ENCODE measurements at places on chromosomes 7 and 10.

DNA sequence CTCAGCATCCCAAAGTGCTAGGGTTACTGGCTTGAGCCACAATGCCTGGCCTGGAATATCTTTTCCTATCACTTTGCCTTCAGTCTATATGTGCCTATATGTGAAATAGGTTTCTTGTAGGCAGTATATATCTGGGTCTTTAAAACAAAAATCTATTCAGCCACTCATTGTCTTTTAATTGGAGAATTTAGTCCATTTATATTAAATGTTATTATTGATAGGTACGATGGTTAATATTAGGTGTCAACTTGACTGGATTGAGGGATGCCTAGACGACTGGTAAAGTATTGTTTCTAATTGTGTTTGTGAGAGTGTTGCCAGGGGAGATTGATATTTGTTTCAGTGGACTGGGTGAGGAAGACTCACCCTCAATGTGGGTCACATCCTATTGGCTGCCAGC is 73.4 kb downstream of the FBXL13 start:
- DNase-seq, result no peak

DNA sequence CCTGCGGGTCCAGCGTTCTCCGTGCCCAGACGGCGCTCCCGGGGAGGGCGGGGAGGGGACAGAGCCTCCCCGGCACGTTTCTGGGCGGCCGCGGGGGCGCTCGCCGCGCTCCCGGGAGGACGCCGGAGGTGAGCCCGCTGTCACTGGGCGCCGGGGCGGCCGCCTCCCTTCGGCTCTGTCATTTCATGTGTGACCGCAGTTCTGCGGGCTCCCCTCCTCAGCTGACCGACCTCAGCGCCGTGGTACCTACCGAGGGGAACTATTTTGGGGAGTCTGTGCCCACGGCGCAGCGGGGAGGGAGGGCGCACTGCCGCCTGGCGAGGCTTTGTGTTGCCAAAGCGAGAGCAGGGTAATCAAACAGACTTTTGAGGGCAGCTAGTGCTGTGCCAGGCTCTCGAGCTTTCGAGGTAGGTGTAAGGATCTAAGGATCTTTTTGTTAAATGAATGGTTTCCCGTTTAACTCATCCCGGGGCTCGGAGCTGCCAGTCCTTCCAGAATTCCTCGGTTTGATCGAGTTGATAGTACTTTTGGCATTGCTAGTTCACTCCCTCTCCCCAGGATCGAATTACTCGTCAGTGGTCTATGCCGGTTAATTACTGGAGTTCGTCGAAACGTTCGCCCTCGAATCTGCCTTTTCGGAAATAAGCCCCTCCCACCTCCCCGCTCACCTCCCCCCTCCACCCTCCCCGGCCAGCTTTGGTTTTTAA is 1.9 kb downstream of the ARID5B start:
- no peak for DNase-seq

GRCh38 chr7:2012044-2012900 is 220.5 kb downstream of the MAD1L1 start:
- DNase-seq, result no peak

DNA sequence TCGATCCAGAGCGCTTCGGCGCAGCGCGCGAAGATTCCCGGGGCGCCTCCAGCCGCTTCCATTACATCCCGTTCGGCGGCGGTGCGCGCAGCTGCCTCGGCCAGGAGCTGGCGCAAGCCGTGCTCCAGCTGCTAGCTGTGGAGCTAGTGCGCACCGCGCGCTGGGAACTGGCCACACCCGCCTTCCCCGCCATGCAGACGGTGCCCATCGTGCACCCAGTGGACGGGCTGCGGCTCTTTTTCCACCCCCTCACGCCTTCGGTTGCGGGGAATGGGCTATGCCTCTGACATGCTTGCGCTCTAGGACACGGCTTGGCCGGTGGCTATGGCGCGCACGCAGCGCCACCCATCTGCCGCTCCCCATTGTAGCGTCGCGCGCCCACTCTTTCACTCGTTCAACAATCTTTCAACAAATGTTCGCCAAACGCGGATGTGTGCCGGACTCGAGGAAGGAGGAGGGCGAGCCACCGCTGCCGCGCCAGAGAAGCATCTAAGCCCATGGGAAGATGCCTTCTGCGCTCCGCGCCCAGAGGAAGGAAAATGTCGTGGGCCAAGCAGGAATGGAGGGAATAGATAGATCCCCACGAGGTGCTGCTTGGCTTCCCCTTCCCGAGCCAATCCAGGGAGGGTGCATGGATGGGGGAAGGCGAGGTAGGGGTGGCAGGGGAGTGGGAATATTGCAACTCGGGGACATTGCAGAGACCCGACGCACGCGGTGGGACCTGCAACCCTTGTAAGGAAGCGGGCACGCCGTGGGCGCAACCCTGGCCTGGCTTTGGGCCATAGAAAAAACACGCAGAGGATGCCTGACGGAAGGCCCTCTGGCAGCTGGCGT is 5.1 kb upstream of the CYP26A1 start:
- DNase-seq, result peak; percentile 74

- no peak for DNase-seq
These were observed 46.8 kb downstream of the PDE1C start for GRCh38 chr7:32023376-32023775.

- no peak for DNase-seq
These were observed 97.6 kb upstream of the ITGB1 start for GRCh38 chr10:33055625-33056024.

DNA sequence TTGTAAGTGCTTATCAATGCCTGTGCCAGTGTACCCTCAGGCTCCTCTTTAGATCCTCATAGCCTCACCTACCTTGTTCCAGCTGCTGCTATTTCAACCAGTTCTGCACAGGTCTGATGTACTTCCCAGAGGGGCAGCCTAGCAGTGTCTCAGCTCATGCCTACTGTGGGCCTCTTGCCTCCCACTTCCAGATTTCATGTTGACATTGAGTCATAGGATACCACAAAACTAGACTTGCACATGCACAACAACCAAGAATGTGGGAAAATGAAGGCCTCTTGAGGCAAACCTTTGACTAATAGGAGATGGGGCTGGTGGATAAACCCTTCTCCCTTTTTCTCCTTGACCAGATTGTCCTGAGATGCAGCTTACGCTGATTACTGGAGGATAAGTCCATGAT is 31.0 kb downstream of the PON3 start:
- DNase-seq, result no peak

DNA sequence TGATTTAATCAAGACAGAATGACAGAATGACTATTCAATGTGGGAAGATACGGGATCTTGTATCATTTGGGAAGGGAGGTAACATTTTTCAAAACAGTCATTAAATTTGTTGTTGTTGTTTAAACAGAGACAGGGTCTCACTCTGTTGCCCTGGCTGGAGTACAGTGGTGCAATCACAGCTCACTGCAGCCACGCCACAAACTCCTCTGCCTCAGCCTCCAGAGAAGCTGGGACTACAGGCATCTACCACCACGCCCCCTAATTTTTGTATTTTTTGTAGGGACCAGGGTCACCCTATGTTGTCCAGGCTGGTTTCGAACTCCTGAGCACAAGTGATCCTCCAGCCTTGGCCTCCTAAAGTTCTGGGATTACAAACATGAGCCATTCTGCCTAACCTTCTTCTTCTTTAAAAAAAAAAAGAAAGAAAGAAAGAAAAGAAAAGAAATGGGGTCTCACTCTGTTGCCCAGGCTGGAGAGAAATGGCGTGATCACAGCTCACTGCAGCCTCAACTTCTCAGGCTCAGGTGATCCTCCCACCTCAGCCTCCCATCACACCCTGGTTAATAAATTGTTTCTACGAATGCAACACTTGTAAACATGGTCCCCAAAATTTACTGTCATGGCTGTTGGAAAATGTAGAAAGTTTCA is 24.3 kb downstream of the YWHAG start:
- no peak for DNase-seq

GRCh38 chr10:56522166-56522565 is 161.1 kb upstream of the ZWINT start:
- DNase-seq, result no peak

- DNase-seq, result no peak
These were observed 144.5 kb downstream of the NEURL1 start for GRCh38 chr10:103637927-103638557.

DNA sequence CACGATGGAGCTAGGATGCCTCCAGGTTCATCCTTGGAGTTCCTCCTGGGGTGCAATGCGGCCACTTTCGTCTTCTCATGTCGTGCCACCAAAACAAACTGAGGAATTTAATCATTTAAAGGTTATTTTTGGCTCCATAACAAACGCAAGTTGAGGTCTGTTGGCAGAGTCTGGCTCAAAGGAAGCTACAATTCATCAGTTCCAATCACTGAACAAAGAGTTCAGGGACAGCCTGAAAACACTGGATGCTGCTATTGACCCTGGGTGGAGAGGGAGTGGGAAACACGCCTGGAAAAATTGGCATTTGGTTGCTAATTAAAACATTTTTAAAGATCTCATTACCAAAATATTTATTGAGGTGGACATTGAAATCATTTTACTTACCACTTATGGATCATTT is 11.4 kb upstream of the MGMT start:
- no peak for DNase-seq

DNA sequence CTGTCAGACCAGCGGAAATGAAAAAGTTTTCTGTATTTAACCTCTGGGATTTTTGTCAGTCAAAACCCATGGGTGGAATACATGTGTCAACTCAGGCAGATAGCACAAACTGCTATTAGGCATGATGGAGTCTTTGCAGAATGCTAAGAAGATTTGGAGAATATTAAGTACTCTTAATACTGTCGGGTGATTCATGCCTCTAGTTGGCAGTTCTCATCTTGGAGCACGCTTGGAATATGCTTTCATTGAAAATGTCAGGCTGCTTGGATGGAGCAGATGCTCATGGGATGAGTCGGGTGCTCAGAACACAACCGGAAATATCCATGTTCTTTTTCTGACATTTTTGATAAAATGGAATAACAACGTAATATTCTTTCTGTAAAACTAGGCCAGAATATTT is 27.6 kb upstream of the PRKG1 start:
- no peak for DNase-seq

DNA sequence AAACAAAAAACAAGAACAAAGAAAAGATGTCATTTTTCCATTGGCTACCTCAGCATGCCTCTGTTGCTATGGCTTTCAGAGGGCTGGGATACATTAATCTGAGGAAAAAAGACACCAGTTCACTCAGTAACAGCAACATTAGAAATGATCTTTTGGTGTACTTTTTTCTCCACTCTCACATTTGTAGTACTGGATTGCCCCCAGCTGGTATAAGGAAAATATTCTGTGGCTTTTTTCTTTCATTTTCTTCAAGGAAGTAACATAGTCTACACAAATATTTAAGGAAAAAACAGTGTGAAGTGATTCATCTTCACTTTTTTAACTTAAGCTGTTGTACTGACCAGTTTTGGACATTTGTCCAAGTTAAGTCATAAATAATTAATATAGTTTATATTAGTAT is 482.3 kb downstream of the SORCS1 start:
- no peak for DNase-seq
